ENCODE measurements at places on chromosomes 7 and 10.
A peak's percentile ranks its signal among the peaks of the same experiment; 100 is the strongest.

DNA sequence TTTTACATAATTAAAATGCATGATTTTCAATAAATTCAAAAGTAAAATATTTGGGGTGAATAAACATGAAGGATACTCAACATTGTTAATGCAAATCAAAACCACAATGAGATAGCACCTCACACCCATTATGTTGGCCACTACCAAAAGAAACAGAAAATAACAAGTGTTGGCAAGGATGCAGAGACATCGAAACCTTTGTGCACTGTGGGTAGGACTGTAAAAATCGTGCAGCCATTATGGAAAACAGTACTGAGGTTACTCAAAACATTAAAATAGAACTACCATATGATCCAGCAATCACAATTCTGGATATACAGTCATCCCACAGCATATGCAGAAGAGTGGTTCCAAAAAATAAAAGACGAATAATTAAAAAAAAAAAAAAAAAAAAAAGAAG lies 13.1 kb downstream of the EZH2 start:
- H3K4me1 ChIP-seq, result no peaks in the 10 kb centered on the region
- DNase-seq, result no peak
- H3K27me3 ChIP-seq, result no peaks in the 10 kb centered on the region
- no peaks in the 10 kb centered on the region for H3K36me3 ChIP-seq
- H3K4me3 ChIP-seq, result no peak overlapping the region

GRCh38 chr10:4678023-4678950 lies 147.7 kb upstream of the AKR1E2 start:
- no peak overlapping the region for H3K4me3 ChIP-seq
- peak overlapping the region; percentile 61 for H3K27ac ChIP-seq
- no peak for DNase-seq
- no peaks in the 10 kb centered on the region for H3K27me3 ChIP-seq
- no peaks in the 10 kb centered on the region for H3K36me3 ChIP-seq
- H3K4me1 ChIP-seq, result no peaks in the 10 kb centered on the region

GRCh38 chr7:10211016-10211415 lies 762.7 kb upstream of the PHF14 start:
- H3K27ac ChIP-seq, result no peak overlapping the region
- no peaks in the 10 kb centered on the region for H3K27me3 ChIP-seq
- DNase-seq, result no peak
- no peaks in the 10 kb centered on the region for H3K36me3 ChIP-seq

- H3K4me1 ChIP-seq, result no peaks in the 10 kb centered on the region
- no peak for DNase-seq
These were observed 25.8 kb upstream of the ZRANB1 start for GRCh38 chr10:124916098-124916584.

Data from kidney (tissue), 22 donors.